ENCODE measurements at places on chromosomes 6 and 20.

DNA sequence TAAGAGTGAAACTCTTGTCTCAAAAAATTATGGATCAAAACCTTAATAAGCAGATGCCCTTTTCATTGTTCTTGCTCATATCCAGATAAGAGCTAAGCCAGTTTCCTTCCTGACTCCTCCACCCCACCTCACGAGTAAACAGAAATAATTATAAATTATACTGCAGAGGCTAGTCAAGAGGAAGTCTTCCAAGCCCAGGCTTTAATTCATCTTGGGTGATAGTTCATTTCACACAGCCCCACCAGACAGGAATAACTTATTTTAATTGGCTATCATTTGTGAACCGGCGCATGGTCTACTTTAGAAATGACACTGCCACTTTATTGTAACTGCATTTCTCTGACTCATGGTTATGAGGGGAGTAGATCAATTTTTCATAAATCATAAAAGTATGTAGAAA lies 102.0 kb downstream of the BTBD3 start:
- no peak for DNase-seq

DNA sequence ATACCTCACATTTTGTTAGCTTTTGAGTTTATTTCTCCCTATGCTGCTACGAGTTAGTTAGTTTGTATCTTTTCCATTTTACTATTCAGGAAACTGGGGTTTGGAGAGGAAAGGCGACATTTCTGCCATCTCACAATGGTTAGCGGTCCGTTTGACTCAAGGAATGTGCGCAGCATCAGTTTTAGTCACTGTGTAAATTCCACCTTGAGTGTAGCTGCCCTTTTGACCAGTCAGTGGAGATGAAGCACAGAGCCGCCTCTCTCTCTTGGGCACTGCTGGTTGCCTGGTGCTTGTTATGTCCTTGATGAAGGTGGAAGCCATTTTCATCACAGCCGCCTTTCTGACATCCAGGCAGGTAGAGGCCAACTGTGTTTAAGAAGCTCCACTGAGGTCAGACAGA lies 185.5 kb downstream of the SCP2D1 start:
- no peak for DNase-seq

DNA sequence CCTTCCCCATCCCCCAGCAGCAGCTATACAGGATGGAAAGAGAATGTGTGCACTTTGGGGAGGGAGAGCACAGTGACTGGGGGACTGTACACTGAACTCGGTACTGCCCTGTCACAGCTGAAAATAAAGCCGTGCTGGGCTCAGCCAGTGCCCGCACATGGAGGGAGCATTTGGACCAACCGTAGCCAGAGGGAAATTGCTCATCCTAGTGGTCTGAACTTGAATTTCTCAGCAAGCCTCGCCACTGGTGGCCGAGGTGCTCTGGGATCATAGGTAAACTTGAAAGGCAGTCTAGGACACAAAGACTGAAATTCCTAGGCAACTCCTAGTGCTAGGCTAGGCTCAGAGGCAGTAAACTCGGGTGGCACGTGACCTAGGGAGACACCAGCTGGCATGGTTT lies 61.0 kb downstream of the DZANK1 start:
- DNase-seq: no peak

- DNase-seq: no peak
Observed at GRCh38 chr6:14366315-14366714, 248.7 kb downstream of the CD83 start.

- DNase-seq: no peak
Observed at GRCh38 chr6:166726201-166726600, 99.2 kb upstream of the RPS6KA2 start.

GRCh38 chr6:134585517-134585873 lies 267.6 kb upstream of the SGK1 start:
- no peak for DNase-seq

DNA sequence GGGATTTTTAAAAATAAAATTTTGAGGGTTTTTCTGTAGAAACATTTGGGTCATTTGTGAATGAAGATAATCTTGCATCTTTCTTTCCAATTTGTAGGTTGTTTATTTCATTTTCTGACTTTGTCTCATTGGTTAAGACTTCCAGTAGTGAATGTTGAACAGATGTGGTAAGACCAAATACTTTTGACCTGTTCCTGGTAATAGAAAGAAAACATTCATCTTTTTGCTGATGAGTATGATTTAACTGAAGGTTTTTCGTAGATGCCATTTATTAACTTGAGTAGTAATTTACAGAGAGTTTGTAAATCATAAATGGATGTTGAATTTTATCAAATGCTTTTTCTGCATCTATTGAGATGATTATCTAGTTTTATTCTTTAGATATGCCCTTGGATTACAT lies 416.1 kb upstream of the CITED2 start:
- DNase-seq: no peak

GRCh38 chr6:18118330-18118729 lies 4.1 kb downstream of the NHLRC1 start:
- DNase-seq: no peak

GRCh38 chr6:9523462-9523861 lies 891.4 kb downstream of the TFAP2A start:
- DNase-seq: no peak

GRCh38 chr6:47234266-47234933 lies 75.3 kb downstream of the TNFRSF21 start:
- peak; percentile 32 for DNase-seq

- DNase-seq: no peak
Observed at GRCh38 chr6:67811239-67812037, 823.6 kb upstream of the ADGRB3 start.

DNA sequence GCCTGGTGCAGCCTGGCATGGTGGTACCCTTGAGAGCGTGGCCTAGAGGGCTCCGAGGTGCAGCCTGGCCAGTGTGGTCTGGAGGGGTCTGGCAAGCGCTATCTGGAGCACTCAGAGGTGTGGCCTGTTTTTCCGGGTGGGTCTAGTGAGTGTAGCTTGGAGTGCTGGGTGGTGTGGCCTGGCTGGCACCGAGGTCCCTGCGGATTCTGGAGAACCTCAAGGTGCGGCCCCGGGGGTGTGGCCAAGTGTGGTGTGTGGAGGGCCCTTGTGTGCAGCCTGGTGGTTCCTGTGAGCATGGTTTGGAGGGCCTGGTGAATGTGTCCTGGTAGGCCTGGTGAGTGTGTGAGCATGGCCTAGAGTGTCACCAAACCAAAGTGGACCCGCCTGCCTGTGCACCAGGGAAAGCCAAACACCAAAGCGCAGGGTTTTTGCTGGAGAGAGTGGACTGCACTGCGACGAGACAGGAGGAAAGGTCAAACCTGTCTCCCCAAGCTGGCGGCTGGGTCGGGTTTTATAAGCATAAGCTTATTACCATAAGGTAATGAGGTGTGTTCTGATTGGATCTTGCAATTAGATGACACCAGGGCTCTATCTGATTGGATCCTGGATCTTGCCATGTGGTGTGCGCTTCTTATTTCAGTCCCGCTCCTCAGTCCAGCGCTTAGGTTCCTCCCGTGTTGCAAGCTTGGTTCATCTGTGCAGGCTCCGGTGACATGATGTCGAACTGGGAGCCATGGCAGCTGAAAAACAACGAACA lies 35.7 kb downstream of the IGF2R start:
- no peak for DNase-seq

DNA sequence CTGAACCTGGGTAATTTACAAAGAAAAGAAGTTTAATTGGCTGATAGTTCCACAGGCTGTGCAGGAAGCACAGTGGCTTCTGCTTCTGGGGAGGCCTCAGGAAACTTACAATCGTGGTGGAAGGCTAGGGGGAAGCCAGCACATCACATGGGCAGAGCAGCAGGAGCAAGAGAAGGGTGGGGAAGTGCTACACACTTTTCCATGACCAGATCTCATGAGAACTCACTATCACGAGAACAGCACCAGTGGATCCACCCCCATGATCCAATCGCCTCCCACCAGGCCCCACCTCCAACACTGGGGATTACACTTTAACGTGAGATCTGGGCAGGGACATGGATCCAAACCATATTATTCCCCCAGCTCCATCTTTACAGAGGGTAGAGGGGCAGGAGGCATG lies 166.4 kb downstream of the NFATC2 start:
- DNase-seq: no peak

DNA sequence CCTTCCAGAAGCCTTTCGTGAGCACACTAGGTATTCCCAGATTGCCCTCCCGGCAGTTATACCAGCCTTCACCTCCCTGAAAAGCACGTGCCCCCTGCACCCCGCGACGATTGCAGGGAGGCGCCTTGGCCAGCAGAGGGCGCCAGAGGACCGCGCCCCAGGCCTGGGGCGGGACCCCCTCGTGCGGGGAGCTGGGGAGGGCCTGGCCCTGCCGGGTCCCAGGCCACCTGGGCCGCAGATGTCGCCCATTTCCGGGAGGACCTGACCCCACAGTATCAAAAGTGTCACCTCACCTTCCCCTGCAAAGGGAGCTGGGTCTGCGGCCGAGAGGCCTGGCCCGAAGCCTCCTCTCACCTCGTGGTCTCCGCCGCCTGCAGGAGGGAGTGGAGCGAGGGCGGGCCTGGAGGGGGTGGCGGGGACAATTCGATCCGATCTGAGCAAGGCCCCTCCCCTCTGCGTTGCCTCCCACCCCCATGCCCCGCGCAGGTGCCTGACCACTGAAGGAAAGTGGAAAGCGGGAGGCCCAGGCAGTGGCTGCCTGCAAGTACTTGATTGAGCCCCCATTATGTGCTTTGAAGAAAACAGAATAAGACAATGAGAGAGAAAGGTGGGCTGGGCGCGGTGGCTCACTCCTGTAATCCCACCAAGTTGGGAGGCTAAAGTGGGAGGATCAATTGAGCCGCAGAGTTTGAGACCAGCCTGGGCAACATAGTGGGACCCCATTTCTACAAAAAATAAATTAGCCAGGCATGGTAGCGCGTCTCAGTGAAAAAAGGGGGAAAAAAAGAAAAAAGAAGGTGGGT lies 3.5 kb upstream of the SNAI1 start:
- DNase-seq: peak; percentile 79

DNA sequence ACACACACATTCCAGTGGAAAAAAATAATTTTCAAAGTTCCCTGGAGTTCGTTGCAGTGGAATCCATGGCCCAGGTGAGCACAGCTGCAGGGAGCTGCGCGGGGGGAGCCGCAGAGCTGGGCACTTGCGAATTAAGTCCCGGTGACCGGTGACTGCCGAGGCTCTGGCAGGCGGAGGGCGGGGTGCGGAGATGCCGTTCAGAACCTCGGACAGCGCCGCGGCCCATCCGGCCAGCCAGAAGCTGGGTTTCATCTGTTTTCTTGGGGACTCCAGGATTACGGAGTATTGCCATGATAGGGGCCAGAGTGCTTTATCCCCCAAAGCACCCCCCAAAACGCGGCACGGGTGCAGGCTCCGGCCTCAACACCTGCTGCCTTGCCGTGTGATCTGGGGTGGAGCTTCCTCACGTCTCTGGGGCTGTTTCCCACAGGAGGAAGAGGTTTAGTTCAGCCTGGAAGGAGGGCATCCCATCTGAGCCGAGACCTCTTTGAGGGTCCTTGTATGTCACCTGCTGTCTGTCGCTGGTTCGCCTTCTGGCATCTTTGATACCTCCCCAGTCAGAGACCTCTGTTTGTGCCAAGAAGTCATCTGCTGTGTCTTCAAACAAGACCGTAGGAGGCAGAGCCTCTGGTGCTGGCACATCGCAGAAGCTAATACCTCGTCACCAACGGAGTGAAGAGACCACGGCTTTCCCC lies 99.4 kb downstream of the YTHDF1 start:
- DNase-seq: peak; percentile 76

- DNase-seq: no peak
Observed at GRCh38 chr6:170280689-170281045, 10.2 kb downstream of the DLL1 start.

DNA sequence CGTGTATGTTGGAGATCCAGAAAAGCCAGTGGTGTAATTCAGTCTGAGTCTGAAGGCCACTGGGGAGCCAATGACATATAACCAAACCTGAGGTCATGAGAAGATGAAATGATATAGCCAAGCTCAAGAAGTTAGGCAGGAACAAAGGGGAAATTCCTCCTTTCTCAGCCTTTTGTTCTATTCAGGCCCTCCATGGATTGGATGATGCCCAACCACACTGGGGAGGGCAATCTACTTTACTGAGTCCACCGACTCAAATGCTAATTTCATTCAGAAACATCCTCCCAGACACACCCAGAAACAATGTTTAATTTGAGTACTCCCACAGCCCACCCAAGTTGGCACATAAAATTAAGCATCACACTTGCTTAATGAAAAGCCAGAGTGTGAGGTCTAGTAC lies 183.6 kb downstream of the GJA1 start:
- peak; percentile 21 for DNase-seq

DNA sequence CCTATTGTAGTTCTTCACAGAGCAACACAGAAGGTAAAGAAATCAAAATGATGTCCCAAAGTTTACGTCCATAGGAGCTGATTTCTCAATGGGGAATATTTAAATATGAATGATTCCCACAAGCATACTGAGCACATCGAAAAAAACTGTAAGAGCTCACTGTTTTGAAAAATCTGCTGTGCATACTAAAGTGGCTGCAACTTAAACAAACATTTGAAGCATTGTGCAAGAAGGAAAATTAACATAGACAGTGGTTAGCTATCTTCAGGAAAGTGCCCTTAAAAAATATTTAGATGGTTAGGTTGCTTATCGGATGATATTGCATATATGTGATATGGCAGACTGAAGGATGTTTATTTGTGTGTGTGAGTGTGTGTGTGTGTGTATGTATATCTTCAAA lies 747.6 kb downstream of the RFPL4B start:
- no peak for DNase-seq

DNA sequence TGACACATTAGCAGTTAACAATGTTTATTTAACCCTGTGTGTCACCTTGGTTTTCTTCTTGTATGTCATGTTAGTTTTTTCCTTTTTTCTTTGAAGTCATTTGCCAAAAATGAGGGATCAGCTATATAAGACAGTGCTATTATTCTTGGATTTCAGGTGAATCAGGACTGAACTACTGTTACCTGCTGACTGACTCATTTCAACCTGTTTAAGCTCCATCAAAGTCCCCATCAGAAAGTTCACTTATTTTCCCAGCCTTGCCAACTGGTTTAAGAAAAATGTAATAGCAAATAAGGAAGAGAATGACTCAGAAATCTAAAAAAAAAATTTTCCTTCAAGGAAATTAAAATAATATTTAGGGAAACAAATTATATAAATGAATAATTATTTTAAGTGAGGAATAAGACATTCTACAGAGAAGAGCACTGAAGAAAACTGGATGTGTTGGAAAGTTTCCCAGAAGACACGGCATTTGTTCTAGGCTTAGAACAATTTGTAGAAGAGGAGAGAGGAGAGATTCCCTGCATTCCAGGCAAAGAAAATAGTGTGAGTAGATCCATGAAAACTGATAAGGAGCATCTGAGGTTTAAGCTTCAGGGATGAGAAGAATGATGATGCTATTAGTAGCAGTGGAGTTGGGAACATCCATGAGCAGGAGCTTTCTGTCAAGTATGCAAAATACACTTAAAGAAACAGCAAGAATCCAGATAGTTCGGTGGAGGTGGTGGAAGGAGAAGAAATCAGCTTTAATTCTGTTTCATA lies 84.9 kb upstream of the SIM1 start:
- DNase-seq: no peak

Data from WTC11 (cell line).